Activated naive CD4-positive, alpha-beta T cell treated with anti-CD3 and anti-CD28 coated beads, Interleukin-2, amount 50 U/mL, for 72 hours (primary cell): ENCODE measurements at places on chromosomes 13 and 19. TPM values are rescaled to one million over a fixed set of nuclear protein-coding genes. Genes with fewer than 3 reads are reported as not detected.

DNA sequence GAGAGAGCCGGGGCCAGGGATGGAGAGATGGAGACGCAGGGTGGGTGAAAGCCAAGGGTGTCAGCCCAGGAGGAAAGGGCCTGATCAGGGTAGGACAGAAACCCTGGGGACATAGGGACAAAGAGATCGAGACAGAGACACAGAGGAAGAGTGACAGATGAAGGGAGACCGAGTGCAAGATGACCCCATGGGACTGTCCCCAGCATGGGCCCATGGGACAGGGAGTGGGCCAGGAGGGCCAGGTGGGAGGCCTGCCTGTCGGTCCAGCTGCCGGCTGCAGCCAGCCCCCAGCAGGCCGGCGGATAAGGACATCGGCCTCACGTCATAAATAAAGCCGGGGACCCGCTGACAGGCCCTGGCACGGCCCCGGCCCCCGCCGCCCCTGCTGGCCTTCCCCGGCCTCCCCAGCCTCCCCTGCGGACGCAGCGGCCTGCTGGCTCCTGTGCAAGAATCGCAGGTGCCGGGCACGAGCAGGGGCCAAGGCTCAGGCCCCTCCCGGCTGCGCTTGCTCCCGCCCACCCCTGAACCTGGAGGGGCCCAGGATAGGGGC lies 6.3 kb downstream of the REX1BD start:
- DNase-seq, result no peak

- DNase-seq, result no peak
Measured at GRCh38 chr19:4455719-4456475, 1.7 kb downstream of the UBXN6 start.

DNA sequence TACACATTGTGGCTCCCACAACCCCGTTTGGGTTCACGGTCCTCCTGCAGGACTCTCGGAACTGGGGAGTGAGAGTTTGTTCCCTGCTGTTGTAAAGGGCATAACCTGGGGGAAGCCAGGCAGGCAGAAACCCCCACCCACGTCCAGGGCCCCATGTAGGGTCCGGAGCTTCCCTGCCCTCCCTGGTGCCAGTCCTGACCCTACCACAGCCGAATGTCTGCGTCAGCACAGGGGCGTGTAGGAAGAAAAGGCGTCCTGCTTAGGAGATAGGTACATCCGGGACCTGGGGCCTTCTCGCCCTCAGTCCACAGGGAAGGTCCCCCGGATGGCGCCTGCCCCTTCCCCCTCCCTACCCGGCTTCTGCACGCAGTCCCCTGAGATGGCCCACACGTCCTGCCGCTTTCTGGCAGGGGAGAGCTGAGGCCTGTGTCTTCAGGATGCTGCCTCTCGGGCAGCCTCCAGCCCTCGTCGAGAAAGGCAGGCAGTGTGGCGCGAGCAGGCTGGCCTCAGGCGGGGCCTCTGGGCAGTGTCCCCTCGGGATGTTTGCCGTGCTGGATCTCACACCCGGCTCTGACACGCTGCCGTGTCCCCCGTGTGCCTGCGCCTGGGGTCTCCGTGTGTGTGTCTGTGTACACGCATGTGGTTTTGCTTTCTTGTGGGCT lies 19.1 kb downstream of the CSNK1G2 start:
- no peak for DNase-seq

GRCh38 chr13:113359571-113359970 lies 4.4 kb downstream of the GRTP1 start:
- DNase-seq, result peak; percentile 18

Gene PTH2
- total RNA-seq, result not detected

- DNase-seq, result no peak
Measured at GRCh38 chr13:113149711-113150549, 8.5 kb upstream of the PROZ start.

- DNase-seq, result no peak
Measured at GRCh38 chr13:39527301-39527700, 75.7 kb downstream of the LHFPL6 start.

Gene EDNRB
- not detected for total RNA-seq

DNA sequence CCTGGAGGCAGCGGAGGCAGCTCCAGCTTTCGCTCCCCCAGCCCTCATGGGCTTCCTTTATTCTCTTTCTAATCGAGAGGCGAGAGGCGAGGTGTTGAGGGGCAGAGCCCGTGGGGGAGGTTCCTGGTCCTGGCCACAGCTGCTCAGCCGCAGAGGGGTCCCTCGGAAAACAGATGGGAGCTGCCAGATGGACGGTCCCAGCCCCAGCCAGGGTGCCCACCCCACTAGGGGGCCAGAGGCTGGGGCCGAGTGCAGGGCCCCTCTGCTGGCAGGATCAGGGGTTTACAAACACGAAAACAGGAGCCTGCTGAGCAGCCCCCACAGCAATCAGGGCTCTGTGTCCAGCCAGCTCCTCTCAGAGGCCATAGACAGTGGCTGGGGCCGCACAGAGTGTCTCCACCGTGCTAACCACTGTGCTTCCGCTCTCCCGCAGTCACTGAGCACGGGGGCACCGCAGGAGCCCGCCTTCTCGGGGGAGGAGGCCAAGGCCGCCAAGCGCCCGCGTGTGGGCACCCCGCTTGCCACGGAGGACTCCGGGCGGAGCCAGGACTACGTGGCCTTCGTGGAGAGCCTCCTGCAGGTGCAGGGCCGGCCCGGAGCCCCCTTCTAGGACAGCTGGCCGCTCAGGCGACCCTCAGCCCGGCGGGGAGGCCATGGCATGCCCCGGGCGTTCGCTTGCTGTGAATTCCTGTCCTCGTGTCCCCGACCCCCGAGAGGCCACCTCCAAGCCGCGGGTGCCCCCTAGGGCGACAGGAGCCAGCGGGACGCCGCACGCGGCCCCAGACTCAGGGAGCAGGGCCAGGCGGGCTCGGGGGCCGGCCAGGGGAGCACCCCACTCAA lies 182.2 kb downstream of the KDM4B start:
- no peak for DNase-seq

GRCh38 chr13:104318121-104318520 lies 1251.9 kb upstream of the SLC10A2 start:
- no peak for DNase-seq

DNA sequence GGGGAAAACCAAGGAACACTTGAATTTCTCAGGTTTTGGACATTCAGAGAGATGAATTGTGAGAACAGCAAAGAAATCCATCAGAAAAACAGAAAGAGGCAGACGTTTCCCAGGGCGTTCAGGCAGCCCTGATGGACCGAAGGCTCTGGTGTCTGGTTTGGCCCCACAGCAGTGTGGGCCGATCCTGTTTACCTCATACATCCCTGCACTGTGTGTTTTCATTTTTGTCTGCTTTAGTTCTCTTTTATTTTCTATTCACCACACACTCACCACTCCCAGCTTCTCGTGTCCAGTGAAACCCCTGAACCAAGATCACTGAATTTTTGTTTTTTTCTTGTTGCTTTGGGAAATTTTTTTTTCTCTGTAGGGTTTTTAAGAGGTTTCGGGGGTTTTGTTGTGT lies 11.9 kb upstream of the WDR18 start:
- DNase-seq, result no peak

Gene ATP12A
- 0.12 TPM for total RNA-seq

Gene ING1
- total RNA-seq, result 26.7 TPM
